PC-9 (cell line): ENCODE measurements at places on chromosomes 2 and 18. TPM values are rescaled to one million over a fixed set of nuclear protein-coding genes. Genes with fewer than 3 reads are reported as not detected.

ELOA2 gene
- total RNA-seq, result not detected in 2 replicates

QPCT gene
- 2.6 and 3.0 TPM in 2 replicates for total RNA-seq

MARS2 gene
- 5.1 and 6.0 TPM in 2 replicates for total RNA-seq

MRO gene
- not detected in 2 replicates for total RNA-seq

IL1R2 gene
- 3.3 and 3.8 TPM in 2 replicates for total RNA-seq

SOX11 gene
- not detected in 2 replicates for total RNA-seq

UBXN2A gene
- total RNA-seq, result 16.9 and 17.6 TPM in 2 replicates

PARD3B gene
- 7.6 and 13.2 TPM in 2 replicates for total RNA-seq

OTX1 gene
- total RNA-seq, result 6.8 and 7.0 TPM in 2 replicates

CXCR4 gene
- total RNA-seq, result 0.70 and 1.1 TPM in 2 replicates

CLK1 gene
- total RNA-seq, result 38.5 and 57.0 TPM in 2 replicates

EDAR gene
- not detected in 2 replicates for total RNA-seq

LAMA1 gene
- not detected in 2 replicates for total RNA-seq

COLEC12 gene
- not detected in 2 replicates for total RNA-seq

OBSL1 gene
- total RNA-seq, result 110 and 161 TPM in 2 replicates

C2orf15 gene
- 16.9 and 18.0 TPM in 2 replicates for total RNA-seq

CHRNG gene
- total RNA-seq, result not detected in 2 replicates

TOGARAM2 gene
- total RNA-seq, result 0.44 and 0.45 TPM in 2 replicates

PREPL gene
- total RNA-seq, result 34.2 and 42.2 TPM in 2 replicates

FBXO36 gene
- 3.6 and 3.9 TPM in 2 replicates for total RNA-seq

POTEI gene
- total RNA-seq, result not detected in 2 replicates

TMEM169 gene
- 0.46 and 0.58 TPM in 2 replicates for total RNA-seq

PLGLB1 gene
- 2.7 and 5.7 TPM in 2 replicates for total RNA-seq

CCNYL1 gene
- total RNA-seq, result 21.8 and 24.8 TPM in 2 replicates

SCYGR4 gene
- not detected in 2 replicates for total RNA-seq

LIPG gene
- 22.7 and 30.9 TPM in 2 replicates for total RNA-seq

GALNT5 gene
- total RNA-seq, result 1.3 and 1.9 TPM in 2 replicates

RAB1A gene
- total RNA-seq, result 110 and 165 TPM in 2 replicates

GEN1 gene
- 14.4 and 28.3 TPM in 2 replicates for total RNA-seq

BOK gene
- total RNA-seq, result 72.8 and 107 TPM in 2 replicates
